ENCODE measurements at places on chromosomes 1 and 21.
A peak's percentile ranks its signal among the peaks of the same experiment; 100 is the strongest.

GRCh38 chr1:81192647-81193642 is 607.8 kb upstream of the ADGRL2 start:
- DNase-seq, result no peak

DNA sequence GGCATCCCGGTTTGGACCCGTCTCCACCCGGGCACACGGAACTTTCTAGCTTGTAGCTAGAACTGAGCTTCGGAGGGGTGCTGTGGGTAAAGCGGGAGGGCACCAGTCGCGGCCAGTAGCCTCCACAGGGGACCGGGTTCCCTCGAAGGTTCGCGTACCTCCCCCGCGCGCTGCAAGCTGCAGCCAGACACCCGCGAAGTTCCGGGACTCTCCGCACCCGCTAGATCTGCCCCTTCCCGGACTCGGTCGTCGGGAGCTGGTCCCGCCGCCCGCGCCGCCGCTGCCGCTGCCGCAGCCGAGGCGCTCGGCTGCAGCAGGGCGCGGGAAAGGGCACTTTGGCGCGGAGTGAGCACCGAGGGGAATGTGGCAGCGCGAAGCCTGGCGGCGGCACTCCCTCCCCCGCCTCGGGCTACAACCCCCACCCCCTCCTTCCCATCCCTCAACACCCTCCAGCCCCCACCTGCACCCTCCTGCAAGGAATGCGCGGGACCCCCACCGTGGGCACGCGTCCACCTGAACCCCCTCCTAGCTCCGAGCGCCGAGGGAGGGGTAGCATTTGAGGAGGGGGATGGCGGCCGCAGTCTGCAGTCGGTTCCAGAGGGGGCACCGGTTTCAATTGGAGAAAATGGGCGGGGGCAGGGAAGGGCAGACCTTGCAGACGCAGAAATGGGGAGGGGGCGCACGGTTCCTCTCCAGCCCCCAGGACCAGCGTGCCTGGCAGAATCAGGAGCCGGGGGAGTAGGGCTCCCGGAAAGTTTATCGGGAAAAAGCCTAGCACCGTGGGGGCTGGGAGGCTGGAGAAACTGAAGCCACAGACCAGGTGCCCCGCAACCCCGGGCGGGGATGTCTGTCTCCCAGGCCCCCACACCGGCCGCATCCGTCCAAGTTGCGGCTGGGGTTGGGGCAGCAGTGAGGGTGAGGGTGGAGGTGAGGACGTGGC is 968 bp downstream of the CSMD2 start:
- no peak for DNase-seq

DNA sequence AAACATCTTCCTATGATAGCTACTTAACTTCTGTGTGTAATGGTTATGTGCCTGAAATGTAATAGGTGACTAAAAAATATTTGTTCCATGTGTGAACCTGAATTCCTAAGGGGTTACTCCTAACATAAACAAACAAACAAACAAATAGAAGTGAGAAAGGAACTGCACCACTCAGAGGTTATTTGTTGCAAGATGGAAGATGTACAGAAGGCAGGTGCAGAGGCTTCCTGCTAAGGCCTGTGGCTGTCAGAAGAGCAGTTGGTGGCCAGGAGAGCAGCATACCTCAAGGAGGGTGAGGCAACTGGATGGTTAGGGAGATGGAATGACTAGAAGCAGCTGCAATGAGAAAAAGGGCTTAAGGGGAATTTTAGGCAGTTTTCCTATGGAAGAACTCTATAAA is 940.6 kb downstream of the TTLL7 start:
- DNase-seq, result no peak

- no peak for DNase-seq
These were observed 84.8 kb upstream of the CACYBP start for GRCh38 chr1:174914991-174915390.

- DNase-seq, result peak; percentile 91
These were observed 45.7 kb upstream of the PRDX6 start for GRCh38 chr1:173431304-173432045.

GRCh38 chr1:83102630-83103071 is 896.3 kb downstream of the TTLL7 start:
- DNase-seq, result no peak

- DNase-seq, result no peak
These were observed 107.3 kb downstream of the UCHL5 start for GRCh38 chr1:192951691-192952460.

DNA sequence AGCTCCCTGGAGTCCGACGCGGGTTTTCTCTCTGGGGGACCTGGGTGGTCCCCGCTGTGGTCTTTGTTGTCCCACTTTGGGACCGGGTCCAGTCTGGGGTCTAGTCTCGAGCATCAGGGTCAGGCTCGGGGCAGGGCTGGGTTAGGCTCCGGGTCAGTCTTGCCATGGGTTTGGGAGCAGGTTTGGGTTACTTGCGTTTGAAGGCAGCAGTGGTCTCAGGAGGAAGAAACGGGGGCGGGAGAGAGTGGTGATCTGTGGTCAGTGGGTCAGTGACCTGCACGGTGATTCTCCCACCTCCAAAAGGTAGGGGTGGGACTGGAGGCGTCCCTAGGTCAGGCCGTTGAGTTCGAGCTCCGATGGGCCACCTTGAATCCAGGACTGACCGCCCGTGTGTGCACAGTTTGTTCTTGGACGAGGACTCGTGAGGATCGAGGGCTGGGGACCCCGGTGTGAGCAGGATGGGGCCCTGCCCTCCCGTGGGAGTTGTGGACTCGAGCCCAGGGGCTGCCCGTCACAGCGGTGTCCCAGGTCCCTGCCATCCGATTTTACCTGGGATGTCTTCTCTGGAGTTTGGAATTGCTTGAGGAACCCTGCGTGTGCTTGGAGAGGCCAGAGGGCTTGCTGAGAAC is 2.3 kb downstream of the B3GALT6 start:
- DNase-seq, result no peak

GRCh38 chr1:71462247-71462646 is 381.4 kb upstream of the ZRANB2 start:
- no peak for DNase-seq

DNA sequence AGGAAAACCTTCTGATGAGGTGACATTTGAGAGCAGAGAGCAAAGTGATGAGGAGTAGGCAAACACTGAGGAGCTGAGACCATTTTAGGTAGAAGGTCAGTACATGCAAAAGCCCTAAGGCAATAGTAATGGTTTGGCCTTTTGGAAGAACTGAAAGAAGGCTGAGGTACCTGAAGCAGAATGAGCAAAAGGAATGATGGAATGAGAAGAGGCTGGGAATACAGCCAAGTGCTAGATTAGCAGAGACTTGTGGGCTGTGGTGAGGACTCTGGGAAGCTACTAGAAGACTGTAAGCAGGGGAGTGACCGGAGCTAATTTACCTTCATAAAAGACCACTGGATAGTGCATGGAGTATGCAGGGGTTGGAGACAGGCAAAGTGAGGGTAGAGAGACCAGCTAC is 77.9 kb downstream of the GFI1 start:
- no peak for DNase-seq

- no peak for DNase-seq
These were observed 151.4 kb downstream of the CYYR1 start for GRCh38 chr21:26421724-26422123.
